ENCODE measurements at places on chromosomes 12 and 14. TPM values are rescaled to one million over a fixed set of nuclear protein-coding genes. Genes with fewer than 3 reads are reported as not detected.

DNA sequence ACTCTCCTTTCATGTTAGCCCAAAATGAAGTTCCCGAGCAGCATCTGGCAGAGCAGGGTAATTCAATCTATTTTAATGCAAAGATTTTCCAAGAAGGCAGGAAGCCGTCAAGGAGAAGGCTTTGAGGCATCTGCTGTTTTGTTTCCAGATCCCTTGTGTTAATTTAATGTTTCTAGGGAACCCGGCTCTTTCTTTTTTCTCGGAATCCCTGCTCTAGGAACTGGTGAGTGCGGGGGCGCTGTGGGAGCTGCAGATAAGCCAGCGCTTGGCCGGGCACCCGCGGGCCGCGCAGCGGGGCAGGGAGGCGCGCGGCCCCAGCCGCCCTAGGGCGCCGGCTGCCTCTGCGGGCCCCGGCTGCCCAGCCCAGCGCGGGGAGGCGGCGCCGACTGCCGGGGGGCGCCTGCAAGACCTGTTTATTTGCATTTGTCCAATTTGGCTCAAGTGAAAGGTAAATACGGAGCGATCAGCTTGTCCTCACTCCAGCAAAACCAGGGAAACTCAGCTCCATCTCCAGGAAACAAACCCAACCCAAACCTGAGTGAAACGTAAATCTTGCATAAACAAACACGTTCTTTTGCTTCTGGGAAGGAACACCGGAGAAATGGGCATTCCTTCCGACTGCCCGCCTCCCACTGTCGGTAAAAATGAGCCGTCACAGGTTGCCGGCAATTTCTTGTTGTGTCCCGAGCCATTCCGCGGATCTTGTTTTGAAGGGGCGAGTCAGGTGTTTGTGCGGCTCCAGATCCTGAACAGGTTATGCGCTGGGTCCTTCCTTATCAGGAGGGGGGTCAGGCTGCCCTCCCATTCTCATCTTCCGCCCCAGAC is 65.1 kb downstream of the CRADD start:
- peak; percentile 85 for DNase-seq

- DNase-seq: no peak
Observed at GRCh38 chr12:69309461-69309860, 38.7 kb upstream of the LYZ start.

- no peak for DNase-seq
Observed at GRCh38 chr12:69685810-69686209, 13.3 kb downstream of the BEST3 start.

The NKX2-1 gene
- not detected for polyA plus RNA-seq

DNA sequence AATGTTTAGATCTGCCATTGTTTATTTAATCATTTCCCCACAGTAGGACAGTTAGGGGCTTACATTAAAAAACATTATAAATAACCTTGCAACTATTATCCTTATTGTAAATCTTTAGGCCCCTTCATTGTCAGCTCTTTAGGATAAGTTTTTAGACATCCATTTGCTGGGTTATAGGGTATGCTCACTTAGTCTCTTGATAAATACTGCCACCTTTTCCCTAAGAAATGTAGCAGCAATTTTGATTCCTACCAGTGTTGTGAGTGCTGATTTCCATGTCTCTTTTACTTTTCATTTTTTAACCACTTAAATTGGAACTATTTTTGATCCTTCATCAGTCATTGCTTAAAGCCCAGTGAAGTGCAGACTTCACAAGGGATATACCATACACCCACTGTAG is 94.4 kb downstream of the AVPR1A start:
- no peak for DNase-seq

The BAG5 gene
- polyA plus RNA-seq: 21.8 TPM

GRCh38 chr14:32710231-32710671 is 228.4 kb upstream of the NPAS3 start:
- peak; percentile 88 for DNase-seq

The HOXC9 gene
- 1.1 TPM for polyA plus RNA-seq

DNA sequence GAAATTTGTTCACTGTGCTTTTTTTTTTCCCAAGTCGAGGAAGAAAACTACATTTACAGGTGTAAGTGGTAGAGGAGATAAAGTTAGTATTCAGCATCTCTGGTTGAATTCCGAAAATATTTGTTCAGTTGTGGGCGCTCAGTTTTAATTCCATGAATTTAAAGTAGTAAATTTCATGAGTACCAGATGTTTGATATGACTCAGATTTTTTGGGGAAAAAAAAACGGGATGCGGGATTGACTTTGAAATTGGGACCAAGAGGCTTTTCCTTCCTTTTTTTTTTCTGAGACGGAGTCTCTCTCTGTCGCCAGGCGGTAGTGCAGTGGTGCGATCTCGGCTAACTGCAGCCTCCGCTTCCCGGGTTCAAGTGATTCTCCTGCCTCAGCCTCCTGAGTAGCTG is 1.6 kb downstream of the TULP3 start:
- no peak for DNase-seq

GRCh38 chr12:57093415-57094207 is 4.7 kb downstream of the NAB2 start:
- peak; percentile 71 for DNase-seq

DNA sequence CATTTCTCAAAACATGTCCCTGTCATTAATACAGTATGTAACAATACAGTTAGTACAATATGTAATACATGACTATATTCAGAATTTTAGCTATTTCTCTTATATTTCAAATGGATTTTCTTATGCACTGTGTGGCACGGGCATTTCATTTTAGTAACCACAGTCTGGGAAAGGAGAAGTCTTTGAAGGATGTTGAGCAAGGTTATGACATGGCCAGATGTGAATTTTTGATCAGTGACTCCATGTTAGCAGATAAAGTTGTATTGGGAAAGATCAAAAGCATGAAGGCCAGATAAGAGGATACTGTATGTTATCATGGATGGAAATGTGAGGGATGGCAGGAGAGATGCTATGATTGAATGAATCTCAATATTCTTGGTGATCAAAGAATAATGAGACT is 285.2 kb downstream of the NAV3 start:
- DNase-seq: no peak

The TAS2R43 gene
- polyA plus RNA-seq: not detected

The SELPLG gene
- polyA plus RNA-seq: 4.7 TPM

The ASPG gene
- 1.6 TPM for polyA plus RNA-seq

The KIAA0586 gene
- 19.2 TPM for polyA plus RNA-seq

DNA sequence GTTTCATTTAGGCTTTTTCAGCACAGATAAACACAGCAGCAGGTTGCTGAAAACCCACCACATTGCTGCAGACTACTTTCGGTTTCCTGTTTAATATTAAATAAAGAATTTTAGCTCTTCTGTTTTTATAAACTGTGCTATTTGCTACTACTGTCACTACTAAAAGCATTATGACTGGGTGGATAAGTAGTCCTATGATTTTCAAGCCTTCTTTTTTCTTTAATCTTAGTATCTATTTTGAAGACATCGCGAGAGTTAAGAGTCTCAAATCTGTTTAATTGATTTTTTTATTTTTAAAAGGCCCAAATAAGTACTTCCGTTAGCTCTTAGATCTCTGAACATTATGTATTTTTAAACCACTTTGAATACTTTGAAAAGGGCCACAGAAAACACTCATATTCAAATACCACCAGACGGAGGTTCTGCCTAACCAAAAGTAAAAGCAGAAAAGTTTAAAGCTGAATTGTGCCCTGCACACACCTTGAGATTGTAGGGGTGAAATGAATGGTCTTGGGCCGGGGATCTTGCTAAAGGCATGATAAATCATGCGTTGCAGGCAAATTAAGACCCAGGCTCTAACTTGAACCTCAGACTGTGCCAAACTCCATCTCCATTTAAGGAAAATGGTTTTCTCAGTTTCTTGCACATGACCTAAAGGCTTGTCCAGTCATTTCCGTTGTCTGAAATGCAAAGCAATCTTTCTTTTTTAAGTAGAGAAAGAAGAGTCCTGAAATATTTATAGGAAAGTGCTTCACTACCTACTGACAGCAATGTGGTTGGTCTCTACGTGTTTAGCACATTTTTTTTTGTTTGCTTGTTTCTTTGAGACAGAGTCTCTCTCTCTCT is 13.6 kb upstream of the FOXN3 start:
- peak; percentile 39 for DNase-seq

The ANKLE2 gene
- polyA plus RNA-seq: 58.8 TPM

The TAS2R46 gene
- polyA plus RNA-seq: not detected

The SPATA7 gene
- polyA plus RNA-seq: 14.4 TPM

DNA sequence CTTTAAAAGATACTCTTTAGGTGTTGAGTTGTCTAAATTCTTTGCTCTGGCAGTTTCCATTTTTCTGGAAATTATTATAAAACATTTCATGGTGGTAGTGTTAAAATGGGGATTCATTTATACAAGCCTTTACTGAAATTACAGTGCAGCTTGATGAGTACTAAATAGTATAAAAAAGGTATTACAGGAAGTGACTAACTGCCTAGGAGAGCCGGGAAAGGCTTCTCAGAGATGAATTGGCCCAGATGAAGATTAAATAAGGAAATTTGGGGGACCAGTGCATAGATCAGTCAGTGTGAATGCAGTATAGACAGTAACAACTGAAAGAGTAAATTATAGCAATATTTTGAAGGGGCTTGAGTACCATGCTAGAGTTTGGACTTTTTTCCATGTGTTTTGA is 7.5 kb downstream of the PSMA6 start:
- no peak for DNase-seq

DNA sequence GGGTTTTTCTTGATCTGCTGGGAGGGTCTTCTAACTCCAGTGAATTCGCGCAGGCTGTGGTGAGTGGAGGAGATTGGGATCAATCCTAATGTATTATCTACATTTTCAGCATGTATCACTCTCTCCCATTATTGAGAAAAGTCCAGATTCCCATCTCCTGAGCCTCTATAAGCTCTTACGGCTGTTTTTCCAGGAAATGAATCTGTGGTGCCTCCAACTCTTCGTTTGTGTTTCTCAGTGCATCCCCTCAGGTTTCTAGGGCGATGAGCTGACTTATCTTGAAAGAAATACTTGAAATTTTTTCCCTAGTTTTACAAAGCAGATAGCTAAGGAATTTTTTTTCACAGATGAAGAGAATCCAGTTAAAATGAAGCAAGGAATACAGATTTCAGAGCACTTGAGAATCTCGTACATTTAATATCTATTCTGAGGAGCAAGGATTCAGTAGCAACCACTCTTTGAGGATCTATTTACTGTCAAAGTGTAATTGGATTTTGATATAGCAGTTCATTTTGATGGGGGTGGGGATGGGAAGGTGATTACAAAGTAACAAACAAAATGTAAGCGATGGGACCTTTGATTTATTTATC is 138.7 kb downstream of the BRMS1L start:
- DNase-seq: no peak

The PROX2 gene
- polyA plus RNA-seq: 1.3 TPM

DNA sequence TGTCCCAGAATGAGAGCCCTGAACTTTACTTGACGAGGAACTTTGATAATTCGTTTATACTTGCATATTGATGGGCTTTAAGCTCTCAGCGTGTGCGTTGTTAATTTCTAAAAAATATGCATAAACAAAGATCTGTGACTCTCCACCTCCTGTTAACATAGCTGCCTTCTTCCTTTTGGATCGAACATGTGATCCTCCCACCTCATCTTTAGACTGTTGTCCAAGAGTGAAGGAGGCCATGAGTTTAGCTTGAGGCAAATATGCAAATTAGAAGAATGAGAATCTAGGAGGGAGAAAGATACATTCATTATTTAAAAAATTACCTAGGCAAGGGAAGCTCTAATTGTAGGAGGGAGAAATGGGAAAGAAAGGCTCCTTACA is 617 bp downstream of the TTC8 start:
- no peak for DNase-seq

DNA sequence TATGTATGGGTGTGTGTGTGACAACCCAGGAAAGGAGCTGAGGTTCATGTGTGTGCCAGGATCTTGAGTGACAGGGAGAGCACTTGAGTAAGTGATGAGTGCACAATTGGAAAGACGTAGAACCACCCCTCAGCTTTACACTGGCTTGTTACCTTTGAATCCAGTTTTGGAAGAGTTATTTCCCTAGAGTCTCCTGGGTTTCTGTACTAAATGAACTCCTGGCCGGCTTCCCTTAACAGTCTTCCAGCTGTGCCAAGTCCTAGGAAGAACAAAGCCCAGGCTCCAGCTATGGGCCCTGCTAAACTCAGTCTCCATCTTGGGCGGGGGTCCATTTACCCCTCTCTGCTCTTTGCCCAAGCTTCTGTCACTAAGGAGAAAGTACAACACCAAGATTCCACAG is 19.7 kb upstream of the NR1H4 start:
- DNase-seq: no peak

The POTEM gene
- polyA plus RNA-seq: not detected

- DNase-seq: no peak
Observed at GRCh38 chr12:123976227-123976826, 3.3 kb downstream of the ZNF664 start.

- no peak for DNase-seq
Observed at GRCh38 chr12:1540690-1541089, 53.7 kb downstream of the FBXL14 start.

DNA sequence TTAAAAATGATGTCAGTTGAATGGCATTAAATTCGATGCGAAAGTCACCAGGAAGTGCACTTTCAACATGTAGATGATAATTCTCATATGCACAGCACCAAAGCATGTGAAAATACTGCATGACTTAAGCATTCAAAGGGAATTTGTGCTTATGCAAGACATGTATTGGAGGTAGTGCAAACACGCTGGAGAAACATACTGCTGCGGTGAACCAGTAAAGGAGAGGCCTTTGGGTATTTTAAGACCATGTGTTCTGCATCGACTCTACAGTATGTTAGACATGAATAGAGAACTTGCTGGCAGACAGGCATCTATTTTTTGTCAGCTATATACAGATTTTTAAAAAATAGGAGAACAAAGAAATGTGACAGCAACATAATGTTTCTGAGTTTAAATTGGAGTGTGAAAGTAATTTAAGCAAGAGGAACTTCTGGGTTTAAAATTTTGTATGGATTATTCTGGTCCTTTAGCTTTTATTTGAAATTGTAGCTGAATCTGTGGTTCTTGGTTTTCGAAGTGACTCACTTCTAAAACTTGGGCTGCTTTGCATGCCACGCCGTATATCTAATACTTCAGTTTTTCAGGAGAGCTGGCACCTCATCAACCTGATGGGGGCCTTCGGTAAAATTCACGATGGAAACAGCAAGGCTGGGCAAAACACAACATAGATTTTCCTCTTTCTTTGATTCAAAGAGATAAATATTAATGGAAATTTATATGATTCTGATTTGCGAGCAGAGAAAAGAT is 408.7 kb downstream of the APAF1 start:
- DNase-seq: no peak

GRCh38 chr12:93430280-93430679 is 11.5 kb downstream of the UBE2N start:
- DNase-seq: no peak

DNA sequence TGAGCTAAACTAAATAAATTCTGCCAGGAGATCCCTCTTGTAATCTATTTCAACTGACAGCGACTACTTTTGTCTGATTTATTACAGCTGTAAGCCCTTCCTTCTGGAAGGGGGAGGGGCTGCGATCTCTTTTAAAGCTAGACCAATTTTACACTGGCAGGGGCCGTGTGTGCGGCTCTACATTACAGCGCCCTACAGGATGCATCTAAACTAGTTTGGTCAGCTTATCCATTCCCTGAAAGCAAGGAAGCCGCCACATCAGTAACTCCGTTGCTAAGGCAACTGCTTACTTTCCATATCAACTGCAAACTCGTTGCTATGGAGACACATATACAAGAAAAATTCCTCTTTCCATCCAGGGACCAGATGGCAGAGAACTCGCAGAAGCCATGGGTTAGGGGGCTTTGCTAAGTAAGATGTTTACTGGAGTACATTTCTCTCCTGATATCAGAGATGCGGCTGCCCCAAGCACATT is 17.4 kb downstream of the FOXN3 start:
- peak; percentile 82 for DNase-seq

All from muscle of back (tissue), 13 donors.